ENCODE measurements at places on chromosomes 2 and 18.

- DNase-seq, result no peak
These were observed 146.5 kb downstream of the AGAP1 start for GRCh38 chr2:235640377-235640776.

GRCh38 chr2:96088340-96089335 is 27.7 kb downstream of the ADRA2B start:
- DNase-seq, result no peak

DNA sequence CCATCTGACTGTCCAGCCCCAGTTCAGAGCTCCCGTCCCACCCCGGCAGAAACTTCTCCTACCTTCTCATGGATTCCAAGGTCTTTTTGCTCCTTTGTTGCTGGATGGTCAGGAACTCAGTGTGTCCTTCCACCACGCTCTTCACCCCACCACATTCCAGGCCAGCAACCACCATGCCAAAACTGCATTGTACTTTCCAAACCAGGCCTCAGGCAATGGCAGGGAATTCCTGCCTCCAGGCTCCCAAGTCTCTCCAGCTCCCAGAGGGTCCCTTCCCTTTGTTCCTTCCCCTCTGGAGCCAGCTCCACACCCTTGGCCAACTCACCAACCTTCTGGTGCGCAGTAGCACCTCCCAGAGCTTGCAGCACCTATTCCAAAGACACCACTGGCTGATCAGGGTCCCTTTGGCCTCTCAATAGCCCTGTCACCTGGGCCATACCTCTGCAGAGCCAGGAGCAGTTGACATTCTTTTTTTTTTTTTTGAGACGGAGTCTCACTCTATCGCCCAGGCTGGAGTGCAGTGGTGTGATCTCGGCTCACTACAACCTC is 8.1 kb downstream of the CHMP1B start:
- DNase-seq, result no peak

GRCh38 chr2:176508984-176509740 is 239.9 kb downstream of the MTX2 start:
- DNase-seq, result no peak

GRCh38 chr18:70520867-70521266 is 232.0 kb downstream of the SOCS6 start:
- no peak for DNase-seq

DNA sequence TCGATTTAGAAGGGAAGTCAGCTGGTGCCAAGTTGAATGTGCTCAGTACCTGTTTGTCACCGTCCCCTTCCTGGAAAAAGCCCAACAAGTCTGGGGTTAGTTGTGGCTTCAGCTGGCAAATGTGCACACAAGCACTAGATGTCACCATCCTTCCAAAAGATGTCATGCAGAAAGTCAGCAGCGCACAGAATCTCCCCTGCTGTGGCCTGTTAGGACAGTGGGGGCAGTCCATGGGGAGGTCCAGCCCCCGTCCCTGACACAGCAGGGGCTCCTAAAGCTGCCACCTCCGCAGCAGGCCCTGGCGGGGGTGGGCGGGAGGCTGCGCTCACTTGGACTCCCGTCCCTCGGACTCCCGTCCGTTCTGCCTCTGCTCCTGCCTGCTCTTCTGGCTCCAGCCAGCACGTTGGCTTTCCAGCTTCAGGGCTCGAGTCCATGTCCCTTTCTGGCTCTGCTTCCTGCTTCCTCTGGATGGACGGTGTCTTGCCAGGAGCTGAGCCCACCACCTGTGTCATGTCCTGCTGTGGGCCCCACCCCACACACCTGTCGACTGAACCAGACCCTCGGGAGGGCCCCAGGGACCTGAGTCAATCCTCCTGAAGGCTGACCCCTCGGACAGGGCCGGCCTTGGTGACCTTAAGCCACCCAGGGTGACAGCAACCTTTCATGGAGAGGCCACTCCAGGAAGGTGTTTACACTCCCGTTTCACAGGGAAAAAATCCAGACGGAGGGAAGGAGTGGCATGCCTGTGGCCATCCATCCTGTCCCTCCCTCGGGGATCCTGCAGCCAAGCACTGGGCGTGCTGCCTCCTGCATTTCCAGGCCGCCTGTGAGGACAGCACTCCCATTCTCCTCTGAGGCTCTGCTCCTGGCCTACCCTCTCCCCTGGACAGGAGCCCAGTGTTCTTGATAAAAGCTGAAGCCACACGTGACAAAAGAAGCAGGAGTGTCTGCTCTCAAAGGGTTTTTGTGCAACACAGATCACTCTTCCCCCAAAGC is 8.5 kb downstream of the RAB17 start:
- DNase-seq, result no peak

- DNase-seq, result no peak
These were observed 83.8 kb downstream of the PARD3B start for GRCh38 chr2:204628926-204629712.

- DNase-seq, result no peak
These were observed 79.9 kb downstream of the CTAGE1 start for GRCh38 chr18:22337833-22338232.

DNA sequence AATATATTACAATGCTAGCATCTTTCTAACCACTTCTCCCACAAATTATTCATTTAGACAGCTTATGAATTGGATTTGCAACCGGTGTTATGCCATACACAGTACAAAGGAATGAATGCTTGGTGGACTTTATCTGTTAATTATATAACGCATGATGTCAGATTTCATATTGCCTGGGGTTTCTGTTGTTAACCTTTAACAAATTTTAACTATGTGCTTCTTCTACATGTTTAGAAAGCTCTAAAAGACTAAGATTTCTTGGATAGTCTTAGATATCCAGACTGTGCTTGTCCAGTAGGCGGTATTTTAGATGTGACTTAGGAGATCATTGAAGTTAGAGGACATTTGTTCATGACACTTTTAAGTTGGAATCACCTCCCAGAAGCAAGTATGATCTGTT is 976.3 kb downstream of the TMEM182 start:
- DNase-seq, result no peak

DNA sequence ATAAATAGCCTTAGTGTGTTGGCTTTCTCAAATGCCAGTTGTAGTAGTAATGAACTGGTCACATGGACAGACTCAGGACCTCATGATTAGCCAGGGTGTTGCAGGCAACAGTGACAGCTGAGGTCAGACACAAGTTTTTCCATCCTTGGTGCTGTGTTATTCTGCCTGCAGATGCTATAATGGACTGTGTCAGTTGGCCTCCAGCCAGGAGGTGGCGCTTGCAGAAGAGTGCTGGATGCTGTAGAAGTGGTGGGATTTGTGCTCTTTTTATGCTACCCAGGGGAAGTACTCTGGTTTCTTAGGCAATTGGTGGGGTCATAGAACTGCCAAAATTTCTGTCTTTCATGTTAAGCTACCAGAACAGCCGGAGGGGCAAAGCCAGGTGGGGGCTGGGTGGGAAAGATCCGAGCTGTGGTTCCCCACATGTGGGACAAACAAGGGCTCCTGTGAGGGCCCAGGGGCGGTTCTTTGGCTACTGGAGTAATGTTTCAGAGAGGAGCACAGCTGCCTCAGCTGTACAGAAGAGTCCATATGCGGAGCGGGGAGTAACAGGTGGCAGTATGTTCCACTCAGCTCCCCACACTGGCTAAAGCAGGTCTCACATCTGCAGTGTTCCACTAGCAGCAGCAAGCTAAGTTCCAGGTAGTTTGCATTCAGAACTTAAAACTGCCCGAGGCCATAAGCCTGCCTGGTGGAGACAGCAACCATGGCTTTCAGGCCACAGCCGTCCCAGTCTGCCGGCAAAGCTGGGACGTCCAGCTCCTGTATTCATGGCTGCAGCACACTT is 104.4 kb downstream of the GULP1 start:
- no peak for DNase-seq

GRCh38 chr18:69021211-69021805 is 223.4 kb downstream of the CCDC102B start:
- no peak for DNase-seq

DNA sequence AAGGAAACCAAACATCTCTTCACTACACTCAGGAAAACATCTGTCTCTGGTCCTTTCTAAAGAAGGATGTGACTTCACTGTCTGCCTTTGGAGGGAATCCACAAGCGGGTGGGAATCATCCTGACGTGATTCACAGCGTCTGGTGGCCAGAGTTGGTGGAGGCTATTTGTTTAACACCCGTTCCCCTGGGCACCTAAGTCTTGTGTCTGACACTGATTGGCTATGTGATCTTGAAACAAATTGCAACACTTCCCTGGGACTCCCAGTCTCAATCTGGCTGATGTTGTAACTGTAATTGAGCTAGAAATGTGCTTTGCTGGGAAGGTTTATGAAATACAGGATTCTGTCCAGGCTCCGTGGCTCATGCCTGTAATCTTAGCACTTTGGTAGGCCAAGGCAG is 28.8 kb upstream of the SIX3 start:
- DNase-seq, result no peak

- DNase-seq, result no peak
These were observed 84.9 kb upstream of the MRPS9 start for GRCh38 chr2:104952976-104953375.

DNA sequence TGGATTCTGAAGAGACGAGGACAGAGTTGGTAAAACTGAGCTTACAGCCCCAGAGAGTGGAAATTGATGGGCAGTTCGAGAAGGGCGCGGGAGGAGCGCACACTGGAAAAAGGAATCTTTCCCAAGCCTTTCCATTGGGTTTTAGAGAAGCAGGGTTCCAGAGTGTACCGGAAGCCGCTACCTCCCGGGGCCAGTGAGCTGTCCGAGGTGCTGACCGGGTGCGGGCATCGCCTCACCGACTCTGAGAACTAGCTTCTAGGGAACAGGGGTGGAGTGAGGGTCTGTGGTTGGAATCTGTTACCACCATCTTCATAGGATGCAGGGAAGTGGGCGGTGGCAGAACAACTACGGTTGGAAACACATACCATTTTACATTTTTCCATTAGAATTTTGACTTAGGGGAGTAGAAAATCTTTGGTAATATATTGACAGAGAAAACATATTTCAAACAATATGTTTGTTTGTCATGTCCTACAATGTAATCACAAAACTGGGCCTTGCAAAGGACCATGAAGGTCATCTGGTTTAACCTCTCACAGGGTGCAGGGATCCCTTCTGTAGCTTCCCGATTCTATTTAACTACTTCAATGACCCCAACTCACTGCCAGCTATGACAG is 724 bp downstream of the NMS start:
- DNase-seq, result no peak

DNA sequence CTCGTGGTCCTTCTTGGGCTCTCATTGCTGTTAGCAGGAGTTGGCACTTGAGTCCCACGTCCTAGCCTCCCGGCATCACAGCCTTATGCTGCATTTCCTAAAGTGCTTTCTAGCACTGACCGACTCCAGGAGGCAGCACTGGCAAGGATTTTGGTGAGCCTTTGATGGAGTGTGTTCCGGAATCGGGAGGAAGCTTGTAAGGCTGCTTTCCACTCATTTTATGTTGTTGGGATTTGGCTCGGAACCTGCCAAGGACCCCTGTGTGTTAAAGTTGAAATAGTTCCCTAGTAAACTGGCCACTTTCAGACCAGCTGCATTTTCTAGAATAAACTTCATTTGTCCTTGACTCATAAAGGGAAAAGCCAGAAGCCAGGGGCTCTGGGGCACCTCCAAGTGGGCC is 88.9 kb downstream of the AGAP1 start:
- DNase-seq, result no peak

DNA sequence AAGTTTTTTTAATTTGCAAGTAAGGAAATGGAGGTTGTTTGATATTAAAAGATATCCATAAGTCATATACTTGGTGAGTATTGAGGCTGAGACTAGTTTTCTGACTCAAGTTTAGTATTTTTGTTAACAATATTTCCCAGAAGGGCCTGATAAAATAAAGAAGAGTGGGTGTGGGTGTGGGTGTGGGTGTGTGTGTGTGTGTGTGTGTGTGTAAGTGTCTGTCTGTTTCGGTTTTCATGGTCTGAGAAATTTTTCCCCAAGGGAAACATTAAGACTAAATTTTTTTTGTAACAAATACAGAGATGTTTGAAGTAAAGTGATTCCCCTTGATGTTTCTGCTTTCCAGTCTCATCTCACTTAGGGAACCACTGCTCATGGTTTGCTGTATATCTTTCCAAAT is 36.5 kb downstream of the PPM1B start:
- DNase-seq, result no peak

DNA sequence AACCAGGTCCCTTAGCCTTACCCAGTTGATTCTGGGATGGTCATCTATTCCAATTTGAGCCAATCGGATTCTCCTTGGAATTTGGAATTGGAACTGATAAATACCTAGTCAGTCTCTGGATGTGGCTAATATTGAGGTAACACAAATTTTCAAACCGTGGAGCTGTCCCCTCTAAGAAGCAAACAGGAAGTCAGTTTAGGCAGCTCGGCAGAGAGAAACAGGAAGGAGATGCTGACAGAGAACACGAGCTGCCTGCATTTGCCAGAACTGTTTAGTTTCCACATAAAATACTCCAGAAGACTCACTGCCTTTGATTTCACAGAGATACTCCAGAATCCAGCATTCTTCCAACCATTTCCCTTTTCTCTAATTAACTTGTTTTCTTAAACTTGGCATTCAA is 1024.9 kb downstream of the BCL11A start:
- no peak for DNase-seq

GRCh38 chr18:22005191-22005841 is 164.1 kb upstream of the GATA6 start:
- no peak for DNase-seq

GRCh38 chr18:596288-596881 is 403 bp upstream of the CLUL1 start:
- no peak for DNase-seq

GRCh38 chr18:35095983-35096676 is 54.9 kb downstream of the MAPRE2 start:
- no peak for DNase-seq

DNA sequence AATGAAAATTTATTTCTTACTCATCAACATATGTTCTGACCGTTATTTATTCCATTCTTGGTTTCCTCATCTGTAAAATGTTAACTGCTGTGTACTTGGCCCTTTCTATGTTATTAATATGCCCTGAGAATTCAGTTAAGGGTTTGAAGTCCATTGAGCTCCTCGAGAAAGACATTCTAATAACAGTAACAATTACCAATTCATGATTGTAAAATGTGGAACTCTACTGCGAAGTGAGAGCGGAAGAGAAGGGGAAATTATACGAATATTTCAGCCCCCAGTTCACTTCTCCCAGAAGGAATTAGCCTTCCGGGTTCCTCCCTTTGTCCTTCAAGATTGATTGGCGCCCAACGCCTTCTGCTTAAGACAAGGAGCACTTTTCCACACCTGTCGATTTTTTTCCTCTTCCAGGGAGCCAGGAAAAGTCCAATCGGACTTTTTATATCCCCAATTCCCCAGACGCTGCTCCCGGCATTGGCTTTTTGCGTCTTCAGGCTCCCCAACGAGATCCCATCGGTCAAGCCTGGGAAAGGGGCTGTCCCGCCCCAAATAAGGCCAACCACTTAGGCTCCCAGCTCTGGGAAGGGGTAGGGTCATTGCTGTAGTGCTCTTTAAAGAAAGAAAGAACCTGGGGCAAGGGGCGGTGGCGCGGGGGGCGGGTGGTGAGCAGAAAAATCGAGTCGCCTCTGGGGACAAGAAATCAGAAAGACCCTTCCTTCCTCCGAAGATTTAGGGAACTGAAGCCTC is 1.6 kb downstream of the DSC2 start:
- no peak for DNase-seq

DNA sequence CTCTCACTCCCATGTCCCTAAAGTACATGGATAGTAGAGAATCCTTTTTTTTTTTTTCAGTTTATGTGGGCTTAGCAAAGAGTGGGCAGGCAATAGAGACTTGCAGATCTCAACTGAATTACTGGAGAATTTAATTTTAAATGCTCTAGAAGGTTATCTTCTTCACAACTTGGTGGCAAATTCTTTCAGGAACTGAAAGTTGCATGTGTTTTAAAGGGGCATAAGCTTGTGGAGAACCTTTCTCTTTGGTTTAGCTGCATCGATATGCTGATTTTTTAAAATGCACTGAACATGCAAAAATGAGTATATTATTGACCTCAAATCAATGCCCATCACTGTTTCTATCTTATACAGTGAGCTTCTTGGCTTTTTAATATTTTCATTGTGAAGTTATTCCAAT is 24.9 kb upstream of the GALNT3 start:
- no peak for DNase-seq
